ENCODE measurements at places on chromosomes 6 and 20.

DNA sequence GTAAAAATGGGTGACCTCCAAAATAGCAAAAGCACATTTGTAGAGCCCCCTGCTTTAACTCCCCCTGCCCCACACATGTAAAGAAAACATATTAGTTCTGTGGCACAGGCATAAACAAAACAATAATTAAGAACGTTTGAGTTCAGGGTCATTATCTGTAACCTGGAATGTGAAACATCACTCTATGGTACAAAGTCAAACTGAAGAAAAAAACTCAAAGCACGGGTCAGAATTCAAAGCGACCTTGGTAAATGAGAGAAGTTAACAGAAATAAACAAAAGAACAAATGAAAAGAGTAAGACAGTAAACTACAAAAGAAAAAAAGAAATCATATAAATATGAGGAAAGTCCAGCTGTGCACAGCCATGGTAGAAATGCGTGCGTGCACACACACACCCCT lies 67.5 kb downstream of the PKHD1 start:
- DNase-seq = no peak

GRCh38 chr6:154821638-154822037 lies 88.4 kb downstream of the SCAF8 start:
- no peak for DNase-seq

GRCh38 chr20:46183768-46184167 lies 65.7 kb downstream of the CD40 start:
- no peak for DNase-seq

DNA sequence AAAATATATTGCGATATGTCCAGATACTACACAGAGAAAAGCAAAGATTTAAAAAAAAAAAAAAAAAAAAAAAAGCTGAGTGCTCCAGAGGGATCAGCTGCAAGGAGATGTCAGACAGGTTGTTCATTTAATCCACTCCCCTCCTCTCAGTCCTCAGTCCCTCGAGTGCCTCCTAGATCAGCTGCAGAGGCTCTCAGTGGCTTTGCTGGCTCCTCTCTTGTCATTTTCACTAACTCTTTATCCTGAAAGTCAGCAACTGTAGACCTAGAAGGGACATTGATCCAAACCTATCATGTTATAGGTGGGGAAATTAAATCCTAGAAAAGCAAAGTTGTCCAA lies 61.6 kb downstream of the KIAA0319 start:
- no peak for DNase-seq

DNA sequence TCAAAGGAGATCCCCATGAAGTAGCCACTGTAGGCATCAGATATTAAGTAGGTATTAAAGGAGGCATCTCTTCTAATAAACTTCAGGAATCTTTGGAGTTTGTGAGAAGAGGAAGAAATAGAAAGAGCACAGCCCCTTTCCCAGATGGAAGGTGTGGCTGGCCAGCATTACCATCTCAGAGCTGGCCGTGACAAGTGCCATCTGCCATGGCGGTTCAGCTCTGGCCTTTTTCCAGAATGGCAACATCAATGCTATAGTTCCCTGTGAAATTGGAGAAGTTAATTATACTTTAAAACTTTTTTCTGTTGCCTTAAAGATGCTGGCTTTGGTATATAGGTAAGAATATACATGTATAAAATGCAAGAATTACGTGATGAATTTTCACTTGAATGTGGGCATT lies 51.9 kb upstream of the MCUR1 start:
- no peak for DNase-seq

GRCh38 chr20:39775110-39775509 lies 813.0 kb downstream of the DHX35 start:
- no peak for DNase-seq

- no peak for DNase-seq
Measured at GRCh38 chr6:52022675-52023074, 64.7 kb downstream of the PKHD1 start.

DNA sequence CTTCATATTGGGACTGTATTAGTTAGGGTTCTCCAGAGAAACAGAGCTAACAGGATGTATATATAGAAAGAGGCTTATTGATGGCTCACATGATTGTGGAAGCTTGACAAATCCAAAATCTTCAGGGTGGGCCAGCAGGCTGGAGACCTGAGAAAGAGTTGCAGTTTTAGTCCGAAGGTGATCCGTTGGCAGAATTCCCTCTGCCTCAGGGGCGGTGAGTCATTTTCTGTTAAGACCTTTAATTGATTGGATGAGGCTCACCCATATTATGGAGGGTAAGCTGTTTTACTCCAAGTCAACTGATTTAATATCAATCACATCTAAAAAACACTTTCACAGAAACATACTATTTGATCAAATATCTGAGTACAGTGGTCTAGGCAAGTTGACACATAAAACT lies 113.6 kb downstream of the FLRT3 start:
- DNase-seq = no peak

GRCh38 chr6:133551847-133552341 lies 310.7 kb downstream of the EYA4 start:
- no peak for DNase-seq

DNA sequence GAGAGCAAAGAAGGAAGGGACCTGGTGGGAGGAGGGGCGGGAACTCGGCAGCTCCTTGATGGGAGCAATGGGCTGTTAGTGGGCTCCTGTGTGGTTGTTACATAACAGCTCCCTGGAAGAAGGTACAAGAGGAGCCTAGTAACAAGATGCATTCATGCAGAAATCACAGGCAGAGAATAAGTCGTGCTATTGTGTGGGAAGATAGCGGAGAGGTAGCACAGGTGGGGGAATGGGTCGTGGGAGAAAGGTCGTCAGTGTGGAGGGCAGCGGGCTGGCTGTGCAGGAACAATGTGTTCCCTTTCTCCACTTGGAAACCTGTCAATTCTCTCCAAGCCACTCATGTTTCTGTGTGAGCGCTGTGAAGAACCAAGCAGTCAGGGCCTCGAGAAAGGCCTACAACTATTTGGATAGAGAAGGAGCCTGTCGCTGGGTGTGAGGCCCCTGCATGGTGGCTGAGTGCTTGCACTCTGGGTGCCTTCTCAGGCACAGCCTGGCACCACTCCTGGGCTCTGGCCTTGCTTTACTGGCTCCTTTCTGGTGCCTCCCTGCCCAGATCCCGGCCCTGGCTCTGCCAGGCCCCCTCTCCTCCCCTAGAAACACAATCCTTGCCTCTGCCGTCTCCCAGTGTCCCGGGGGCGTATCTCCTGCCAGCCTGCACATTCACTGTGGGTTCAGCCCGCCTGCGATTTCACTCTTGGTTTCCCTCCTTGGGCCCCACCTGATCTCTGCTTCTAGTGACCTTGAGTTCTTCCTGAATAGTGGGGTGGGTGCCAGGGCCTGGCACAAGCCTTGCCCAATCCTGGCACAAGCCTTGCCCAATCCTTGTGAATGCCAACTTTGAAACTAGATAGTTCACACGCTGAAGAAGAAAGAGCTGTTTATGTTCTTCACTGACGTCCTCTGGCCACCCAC lies 7.4 kb upstream of the FGD2 start:
- DNase-seq = no peak

- DNase-seq = no peak
Measured at GRCh38 chr6:168161371-168161750, 82.3 kb upstream of the FRMD1 start.

- DNase-seq = no peak
Measured at GRCh38 chr20:2838847-2839671, 1.4 kb downstream of the PCED1A start.

DNA sequence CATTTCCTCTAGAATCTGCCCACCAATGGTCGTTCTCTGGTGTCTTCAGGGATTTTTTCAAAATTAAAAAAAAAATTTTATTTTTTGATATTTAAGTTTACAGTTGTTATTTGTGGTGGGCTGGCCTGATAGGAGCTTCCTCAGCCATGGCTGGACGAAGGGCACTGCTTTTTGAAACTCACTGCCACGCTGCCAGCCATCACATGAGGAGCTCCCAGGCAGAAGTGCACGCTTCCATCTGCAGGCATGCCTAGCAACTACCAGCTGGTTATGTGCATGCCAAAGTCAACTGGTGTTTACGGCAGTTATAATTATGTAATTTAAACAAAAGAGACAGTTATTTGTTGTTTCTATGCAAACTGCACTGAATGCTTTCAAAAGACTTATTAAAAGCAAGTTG lies 105.1 kb downstream of the IRF4 start:
- no peak for DNase-seq

- DNase-seq = no peak
Measured at GRCh38 chr6:98717988-98718387, 116.4 kb upstream of the POU3F2 start.

GRCh38 chr20:18166950-18167349 lies 29.3 kb downstream of the KAT14 start:
- DNase-seq = no peak

DNA sequence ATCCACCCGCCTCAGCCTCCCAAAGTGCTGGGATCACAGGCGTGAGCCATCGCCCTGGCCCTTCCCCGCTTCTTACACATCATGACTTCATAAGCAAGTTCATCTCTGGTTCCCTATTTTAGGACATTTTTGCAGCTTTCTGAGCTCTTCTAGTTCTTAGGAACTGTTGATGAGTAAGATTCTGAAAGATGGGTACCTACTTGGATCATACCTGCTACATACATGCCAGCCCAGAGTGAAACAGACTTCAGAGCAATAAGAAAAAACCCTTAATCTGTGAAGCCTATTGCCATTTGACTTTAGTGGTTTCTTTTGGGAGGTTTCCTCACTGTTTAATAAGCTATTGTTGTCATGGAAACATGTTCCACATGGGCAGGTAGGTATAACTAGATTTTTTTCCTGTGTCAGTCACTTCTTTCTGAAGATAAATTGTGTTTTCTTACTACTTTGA lies 27.9 kb upstream of the TMEM217 start:
- DNase-seq = no peak

DNA sequence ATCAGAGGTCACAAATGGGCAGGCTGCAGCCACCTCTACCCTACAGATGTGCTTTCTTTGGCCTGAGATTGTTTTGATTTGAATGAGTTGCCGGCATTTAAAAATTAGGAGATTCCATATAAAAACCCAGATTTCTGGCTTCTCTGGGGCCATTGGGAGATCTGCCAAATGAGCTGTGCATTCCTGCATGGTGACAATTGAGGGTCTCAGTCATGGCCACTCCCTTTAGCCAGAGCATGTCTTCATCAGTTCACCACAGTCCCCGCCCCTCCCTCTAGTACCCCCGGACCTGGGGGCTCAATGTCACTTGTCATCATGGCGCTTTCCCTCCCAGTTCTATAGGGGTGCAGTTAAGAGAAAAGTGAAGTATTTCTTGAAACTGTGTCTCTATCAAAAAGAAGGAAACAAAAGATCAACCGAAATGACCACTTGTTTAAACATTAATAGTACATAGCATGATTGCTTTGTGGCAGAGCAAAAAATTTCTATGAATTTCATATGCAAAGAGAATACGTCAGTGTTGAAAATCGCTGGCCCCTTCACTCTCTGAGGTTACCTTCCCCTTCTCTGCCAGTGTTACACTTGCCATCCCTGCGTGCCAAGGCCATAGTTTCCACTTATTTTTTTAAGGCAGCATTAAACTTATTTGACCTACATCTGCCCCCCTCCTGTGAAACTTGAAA lies 21.1 kb downstream of the EYA2 start:
- no peak for DNase-seq

DNA sequence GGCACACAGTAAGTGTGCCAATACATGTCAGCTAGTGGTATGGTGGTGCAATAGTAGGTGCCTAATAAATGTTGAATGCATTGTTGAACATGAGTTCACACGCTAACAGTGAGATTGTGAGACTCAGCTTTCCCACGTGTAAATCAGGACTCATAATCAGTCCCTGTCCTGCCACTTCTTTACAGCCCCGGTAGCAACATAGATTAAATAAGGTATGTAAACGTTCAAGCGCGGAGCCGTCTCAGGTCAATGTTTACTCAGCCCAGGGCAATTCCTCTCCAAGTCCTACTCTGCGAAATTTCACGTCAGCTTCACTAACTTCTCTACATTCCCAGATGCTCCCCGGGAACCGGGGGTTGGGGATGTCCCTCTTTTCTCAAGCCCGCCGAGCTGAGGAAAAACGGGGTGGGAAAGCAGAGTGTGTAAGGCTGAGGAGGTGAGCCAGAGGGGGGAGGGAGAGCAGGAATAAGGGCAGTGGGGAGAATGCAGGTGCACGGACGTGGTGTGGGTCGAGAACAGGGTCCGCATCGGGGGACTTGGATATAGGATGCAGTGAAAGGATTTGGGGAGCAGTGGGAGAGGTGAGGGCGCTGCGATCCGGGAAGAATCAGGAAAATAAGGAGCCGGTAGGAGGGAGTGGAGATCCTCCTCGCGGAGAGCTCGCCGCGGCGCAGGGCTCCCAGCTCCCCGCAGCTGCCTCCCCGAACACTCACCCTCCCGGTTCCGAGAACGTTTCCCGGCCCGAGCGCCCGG lies 544 bp upstream of the TP53INP2 start:
- peak; percentile 7 for DNase-seq

Measured in activated naive CD4-positive, alpha-beta T cell treated with Interleukin-2 at 50 U/mL for 16 hours (primary cell).